ENCODE measurements at places on chromosomes 12 and 14.

- no peak for DNase-seq
Measured at GRCh38 chr14:70020352-70021170, 141.3 kb downstream of the SMOC1 start.

GRCh38 chr14:33511851-33512640 lies 438.8 kb downstream of the EGLN3 start:
- no peak for DNase-seq

DNA sequence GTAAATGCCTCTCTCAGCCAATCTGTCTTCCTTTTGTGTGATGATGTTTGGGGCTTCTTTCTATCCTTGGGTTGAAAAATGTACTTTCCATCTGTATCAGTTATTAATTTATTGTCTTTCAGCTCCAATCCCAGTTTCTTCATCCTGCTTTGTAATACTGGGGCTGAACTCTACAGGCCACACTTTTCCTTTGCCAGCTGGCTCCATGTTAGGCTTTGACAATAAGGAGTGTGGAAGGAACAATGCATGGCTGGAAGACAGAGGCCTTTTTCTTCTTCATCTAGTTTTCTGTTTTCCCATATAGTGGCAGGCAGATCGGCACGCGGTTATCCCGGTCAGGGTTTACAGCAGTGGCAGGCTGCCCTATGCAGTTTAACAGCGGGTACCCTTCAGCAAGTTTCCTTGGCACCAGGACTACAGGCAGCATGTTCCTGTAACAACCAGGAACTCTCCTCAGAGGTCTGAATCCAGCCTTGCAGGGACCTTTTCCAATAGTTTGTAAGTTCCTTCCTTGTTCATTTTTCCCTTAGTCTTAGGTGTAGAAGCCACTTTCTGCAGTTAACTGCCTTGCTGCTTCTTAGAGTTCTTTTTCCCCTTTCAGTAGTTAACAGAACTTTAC lies 38.5 kb upstream of the CRACR2A start:
- DNase-seq, result no peak

GRCh38 chr14:85409481-85410210 lies 120.3 kb upstream of the FLRT2 start:
- no peak for DNase-seq

DNA sequence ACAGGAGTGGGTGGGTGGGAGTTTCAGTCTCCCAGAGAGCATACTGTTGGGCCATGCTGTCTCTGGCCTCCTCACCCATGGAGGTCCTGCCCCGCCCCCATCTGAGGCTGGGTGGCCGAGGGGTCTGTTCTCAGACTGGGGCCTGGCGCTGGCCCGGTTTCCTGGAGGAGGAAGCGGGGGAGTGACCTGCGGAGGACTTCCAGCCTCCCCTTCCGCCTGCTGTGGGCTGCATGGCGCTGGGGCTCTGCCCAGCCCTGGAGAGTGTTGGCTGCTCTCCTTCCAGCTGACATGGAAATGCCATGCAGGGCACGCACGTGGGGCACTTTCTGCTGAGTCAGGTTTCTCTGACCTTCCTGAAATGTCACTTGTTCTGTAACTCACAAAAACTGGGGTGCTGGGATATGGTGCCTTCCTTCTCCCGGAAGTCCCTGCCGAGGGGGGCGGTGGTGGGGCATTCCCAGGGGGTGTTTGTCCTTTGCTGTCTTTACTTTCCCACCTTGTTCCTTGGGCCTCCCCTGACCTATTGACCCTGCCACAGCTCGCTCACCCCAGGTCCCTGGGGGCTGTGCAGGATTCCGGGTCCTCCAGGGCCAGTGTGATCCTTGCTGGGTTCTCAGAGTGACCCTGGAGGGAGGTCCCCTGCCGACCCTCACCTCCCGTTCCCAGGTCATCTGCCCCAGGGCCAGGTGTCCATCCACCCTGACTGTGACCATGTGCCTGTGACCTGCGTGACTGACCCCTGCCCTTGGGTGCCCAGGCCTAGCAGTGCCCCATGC lies 23.6 kb downstream of the PACS2 start:
- DNase-seq, result no peak

DNA sequence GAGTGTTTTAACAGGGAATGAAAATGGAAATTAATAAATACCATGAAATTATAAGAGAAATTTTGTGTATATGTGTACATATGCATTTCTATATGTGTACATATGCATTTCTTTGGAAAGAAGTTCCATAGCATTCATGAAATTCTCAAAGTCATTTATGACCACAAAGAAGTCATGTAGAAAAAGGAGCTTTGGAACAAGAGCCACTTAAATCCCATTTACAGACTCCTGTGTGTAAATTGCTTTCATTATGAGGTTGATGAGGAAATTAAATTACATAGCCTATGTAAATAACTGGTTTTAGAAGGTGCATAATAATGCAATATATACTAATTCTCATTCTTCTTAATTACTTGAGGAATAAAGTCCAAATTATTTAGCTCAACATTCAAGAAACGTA lies 450.5 kb upstream of the SYT1 start:
- DNase-seq, result no peak

- no peak for DNase-seq
Measured at GRCh38 chr14:99081156-99081765, 190.7 kb downstream of the BCL11B start.

DNA sequence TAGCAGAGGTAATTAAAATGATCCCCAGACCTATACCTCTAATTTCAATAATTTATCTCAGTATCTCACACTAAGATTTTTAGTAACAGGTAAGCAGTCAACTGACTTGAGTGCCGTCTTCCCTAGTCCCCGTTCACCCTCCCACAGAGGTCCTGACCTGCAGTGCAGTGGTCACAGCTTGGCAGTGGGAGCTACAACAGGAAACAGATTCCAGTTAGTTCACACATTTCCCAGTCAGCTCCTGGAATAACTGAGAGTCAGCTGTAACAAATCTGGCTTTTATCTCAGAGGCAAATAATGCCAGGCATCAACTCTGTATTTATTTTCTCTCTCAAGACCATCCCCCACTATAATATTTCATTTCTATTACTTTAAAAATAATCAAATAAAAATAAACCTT lies 308.2 kb downstream of the ATP23 start:
- DNase-seq, result no peak

GRCh38 chr14:102246071-102246470 lies 58.9 kb downstream of the MOK start:
- DNase-seq, result no peak

GRCh38 chr12:103571286-103571685 lies 15.8 kb upstream of the STAB2 start:
- no peak for DNase-seq

- DNase-seq, result no peak
Measured at GRCh38 chr14:36243183-36243582, 66.7 kb upstream of the PTCSC3 start.
